Central memory CD8-positive, alpha-beta T cell (primary cell): ENCODE measurements at places on chromosomes 16 and 17.

DNA sequence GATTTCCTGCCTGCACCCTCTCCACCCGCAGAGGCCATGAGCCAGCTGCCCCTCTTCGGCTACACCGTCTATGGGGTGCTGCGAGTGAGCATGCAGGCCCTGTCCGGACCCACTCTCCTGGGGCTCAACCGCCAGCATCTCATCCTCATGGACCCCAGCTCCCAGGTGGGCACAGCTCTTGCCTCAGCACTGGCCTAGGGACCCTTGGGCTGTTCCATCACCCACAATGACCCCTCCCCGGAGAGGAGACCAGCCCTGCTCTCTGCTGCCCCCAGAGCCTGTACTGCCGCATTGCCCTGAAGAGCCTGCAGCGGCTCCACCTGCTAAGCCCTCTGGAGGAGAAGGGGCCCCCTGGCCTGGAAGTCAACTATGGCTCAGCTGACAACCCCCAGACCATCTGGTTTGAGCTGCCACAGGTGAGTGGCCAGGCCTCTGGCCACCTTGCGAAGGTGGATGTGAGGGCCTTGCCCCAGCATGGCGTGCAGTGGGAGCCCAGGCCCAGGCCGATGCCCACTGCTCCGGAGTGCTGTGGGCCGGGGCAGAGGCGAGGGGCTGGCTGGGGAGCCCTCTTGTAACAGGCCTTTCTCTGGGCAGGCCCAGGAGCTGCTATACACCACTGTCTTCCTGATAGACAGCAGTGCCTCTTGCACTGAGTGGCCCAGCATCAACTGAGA lies 7.3 kb upstream of the SMIM5 start:
- H3K4me3 ChIP-seq = no peak overlapping the region
- no peaks in the 10 kb centered on the region for H3K27me3 ChIP-seq
- peaks cover 6% of the 10 kb centered on the region for H3K4me1 ChIP-seq
- no peak overlapping the region for H3K27ac ChIP-seq
- H3K36me3 ChIP-seq = peaks cover 2% of the 10 kb centered on the region

GRCh38 chr16:66081775-66082366 lies 284.6 kb upstream of the CDH5 start:
- DNase-seq = no peak
- peaks cover 1% of the 10 kb centered on the region for H3K36me3 ChIP-seq
- H3K4me3 ChIP-seq = no peak overlapping the region
- no peak overlapping the region for H3K27ac ChIP-seq
- H3K27me3 ChIP-seq = peaks cover 22% of the 10 kb centered on the region

DNA sequence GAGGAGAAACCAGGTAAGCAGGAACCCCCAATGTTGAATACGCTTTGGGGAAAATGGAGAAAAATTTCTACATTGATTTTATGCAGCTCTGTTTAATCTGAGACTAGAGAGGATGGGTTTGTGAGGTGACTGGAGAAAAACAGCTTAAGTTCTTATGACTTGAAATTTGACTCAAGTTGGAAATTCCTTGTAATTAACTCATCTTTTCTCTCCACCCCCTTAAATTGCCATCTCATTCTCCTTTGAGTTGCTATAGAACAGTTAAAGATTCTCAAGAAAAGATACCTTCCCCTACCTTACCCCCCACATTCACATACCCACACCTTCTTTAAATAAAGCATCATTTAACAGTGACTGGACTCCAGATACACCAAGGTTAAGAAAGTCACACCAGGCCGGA lies 24.2 kb downstream of the ZNRF1 start:
- peaks cover 10% of the 10 kb centered on the region for H3K27me3 ChIP-seq
- H3K4me3 ChIP-seq = no peak overlapping the region
- no peak overlapping the region for H3K27ac ChIP-seq
- peaks cover 1% of the 10 kb centered on the region for H3K36me3 ChIP-seq
- DNase-seq = no peak

DNA sequence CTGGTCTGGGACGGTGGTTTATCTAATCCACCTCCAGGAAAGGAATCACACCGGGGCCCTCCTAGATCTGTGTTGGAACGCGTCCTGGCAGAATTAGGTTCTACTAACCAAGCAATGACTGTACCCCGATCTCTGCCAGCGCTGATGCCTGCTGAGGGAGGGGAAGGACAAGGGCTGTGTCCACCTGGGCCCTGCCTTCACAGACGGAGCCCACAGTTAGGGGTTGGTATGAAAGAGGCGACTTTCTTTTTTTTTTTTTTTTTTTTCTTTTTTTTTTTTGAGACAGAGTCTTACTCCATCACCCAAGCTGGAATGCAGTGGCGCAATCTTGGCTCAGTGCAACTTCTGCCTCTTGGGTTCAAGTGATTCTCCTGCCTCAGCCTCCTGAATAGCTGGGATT lies 9.9 kb upstream of the KRT19 start:
- no peak for DNase-seq
- H3K27me3 ChIP-seq = peaks cover 43% of the 10 kb centered on the region
- no peak overlapping the region for H3K27ac ChIP-seq
- no peaks in the 10 kb centered on the region for H3K36me3 ChIP-seq
- H3K4me1 ChIP-seq = no peaks in the 10 kb centered on the region

GRCh38 chr17:56785997-56786680 lies 47.6 kb downstream of the C17orf67 start:
- H3K4me3 ChIP-seq = no peak overlapping the region
- peaks cover 10% of the 10 kb centered on the region for H3K27me3 ChIP-seq
- no peak overlapping the region for H3K27ac ChIP-seq
- peaks cover 8% of the 10 kb centered on the region for H3K4me1 ChIP-seq

DNA sequence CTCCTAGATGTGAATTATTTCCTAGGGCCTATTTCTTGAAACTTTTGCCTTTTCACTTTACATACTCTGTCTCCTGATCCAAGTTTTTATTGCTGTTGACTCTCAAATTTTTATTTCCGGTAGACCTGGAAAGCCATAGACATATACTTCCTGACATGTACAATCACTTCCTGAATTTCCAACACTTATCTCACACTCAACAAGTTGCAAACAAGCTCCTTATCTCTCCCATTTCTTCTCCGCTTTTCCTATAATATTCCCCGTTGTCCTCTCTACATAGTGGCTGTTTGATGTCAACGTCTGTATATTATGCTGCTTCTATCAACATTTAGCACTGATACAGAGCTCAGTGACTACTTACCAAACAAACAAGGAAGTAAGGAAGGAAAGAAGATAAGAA lies 59.3 kb downstream of the IKZF3 start:
- peaks cover 47% of the 10 kb centered on the region for H3K4me1 ChIP-seq
- H3K27me3 ChIP-seq = no peaks in the 10 kb centered on the region
- peaks cover 18% of the 10 kb centered on the region for H3K36me3 ChIP-seq

DNA sequence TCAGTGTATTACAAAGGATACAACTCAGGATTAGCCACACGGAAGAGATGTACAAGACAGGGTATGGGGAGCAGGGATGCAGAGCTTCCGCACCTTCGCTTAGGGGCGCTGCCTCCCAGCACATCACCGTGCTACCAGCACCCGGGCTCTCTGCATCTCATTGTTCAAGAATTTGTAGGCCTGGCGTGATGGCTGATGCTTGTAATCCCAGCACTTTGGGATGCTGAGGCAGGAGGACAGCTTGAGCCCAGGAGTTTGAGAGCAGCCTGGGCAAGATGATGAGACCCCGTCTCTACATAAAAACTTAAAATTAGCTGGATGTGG lies 43.2 kb downstream of the RAB11FIP4 start:
- peaks cover 16% of the 10 kb centered on the region for H3K27me3 ChIP-seq
- no peak for DNase-seq
- no peak overlapping the region for H3K27ac ChIP-seq

DNA sequence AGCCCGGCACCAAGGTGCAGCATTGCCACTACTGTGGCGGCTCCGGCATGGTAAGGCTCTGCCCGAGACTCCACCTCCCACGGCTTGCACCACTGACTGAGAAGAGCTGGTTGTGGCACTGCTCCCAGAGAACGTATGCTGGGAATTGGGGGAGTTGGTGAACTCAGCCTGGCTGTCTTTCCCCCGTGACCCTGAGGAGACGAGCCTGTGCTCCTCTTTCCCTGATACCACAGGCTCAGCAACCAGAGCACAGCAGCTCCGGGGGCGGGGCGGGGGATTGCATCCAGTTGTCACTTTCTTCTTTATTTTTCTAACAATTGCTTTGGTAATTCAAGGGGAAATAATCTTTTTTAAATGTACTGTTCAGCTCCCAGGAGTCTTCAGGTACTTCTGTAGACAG lies 16.7 kb downstream of the DNAJA3 start:
- H3K27ac ChIP-seq = no peak overlapping the region
- H3K4me1 ChIP-seq = no peaks in the 10 kb centered on the region
- DNase-seq = no peak
- H3K4me3 ChIP-seq = no peak overlapping the region
- no peaks in the 10 kb centered on the region for H3K27me3 ChIP-seq

DNA sequence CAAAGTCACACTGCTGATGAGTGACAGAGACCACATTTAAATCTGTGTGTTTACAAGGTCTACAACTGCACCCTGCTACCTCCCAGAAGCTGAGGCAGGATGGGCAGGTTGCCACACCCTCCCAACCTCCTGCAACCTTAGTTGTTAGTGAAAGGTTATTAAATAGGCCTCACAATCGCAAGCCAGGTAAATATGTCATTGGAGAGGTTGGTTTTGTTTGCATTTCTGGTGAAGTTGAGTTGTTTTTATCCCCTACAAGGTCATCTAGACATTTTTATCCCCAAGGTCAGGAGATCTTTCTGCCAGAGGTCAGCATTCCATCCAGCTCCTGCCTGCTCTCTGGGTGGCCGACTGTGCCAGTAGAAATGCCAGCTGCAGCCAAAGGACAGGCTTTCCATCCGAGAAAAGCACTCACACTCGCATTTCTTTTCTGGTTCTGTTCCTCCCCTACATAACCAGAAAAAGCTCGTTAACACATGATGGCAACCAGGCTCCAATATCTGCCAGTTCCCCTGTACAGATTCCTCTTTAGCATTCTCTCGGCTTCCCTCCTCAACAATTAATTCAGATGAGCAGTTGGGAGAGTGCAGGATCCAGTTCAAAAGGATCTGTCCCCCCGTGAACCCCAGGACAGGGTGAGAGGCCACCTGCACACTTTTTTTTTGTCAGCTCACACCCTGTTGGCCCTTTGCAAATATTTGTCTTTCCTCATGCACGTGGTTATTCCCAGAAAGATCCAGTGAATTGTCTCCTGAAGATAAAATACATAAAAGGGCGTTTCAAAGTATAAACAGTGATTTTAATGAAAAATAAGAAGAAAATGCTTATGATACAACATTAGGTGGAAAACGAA lies 562.8 kb downstream of the MAF start:
- DNase-seq = no peak
- no peak overlapping the region for H3K4me3 ChIP-seq
- no peak overlapping the region for H3K27ac ChIP-seq
- peaks cover 9% of the 10 kb centered on the region for H3K4me1 ChIP-seq
- no peaks in the 10 kb centered on the region for H3K36me3 ChIP-seq

DNA sequence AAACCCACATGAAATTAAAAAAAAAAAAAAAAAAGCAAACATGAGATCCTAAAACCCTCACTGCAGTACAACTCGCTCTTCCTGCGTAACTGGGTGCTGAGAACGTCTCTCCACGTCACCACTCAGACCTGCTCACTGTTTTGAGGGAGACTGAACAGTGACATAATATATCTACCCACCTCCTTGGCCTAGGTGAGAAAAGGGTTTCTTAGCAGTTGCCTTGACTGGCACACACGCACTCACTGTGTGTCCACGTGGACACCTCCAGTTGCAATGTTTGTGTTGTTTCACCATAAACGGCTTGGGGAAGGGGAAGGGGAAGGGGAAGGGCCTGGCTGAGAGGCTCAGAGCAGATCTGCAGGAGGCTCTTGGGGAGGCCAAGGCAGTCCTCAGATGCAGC lies 32.0 kb downstream of the FANCA start:
- peak overlapping the region; percentile 97 for H3K27ac ChIP-seq
- no peak for DNase-seq
- peaks cover 29% of the 10 kb centered on the region for H3K4me1 ChIP-seq
- H3K36me3 ChIP-seq = peaks cover 17% of the 10 kb centered on the region
- no peaks in the 10 kb centered on the region for H3K27me3 ChIP-seq
- H3K4me3 ChIP-seq = peak overlapping the region; percentile 65

DNA sequence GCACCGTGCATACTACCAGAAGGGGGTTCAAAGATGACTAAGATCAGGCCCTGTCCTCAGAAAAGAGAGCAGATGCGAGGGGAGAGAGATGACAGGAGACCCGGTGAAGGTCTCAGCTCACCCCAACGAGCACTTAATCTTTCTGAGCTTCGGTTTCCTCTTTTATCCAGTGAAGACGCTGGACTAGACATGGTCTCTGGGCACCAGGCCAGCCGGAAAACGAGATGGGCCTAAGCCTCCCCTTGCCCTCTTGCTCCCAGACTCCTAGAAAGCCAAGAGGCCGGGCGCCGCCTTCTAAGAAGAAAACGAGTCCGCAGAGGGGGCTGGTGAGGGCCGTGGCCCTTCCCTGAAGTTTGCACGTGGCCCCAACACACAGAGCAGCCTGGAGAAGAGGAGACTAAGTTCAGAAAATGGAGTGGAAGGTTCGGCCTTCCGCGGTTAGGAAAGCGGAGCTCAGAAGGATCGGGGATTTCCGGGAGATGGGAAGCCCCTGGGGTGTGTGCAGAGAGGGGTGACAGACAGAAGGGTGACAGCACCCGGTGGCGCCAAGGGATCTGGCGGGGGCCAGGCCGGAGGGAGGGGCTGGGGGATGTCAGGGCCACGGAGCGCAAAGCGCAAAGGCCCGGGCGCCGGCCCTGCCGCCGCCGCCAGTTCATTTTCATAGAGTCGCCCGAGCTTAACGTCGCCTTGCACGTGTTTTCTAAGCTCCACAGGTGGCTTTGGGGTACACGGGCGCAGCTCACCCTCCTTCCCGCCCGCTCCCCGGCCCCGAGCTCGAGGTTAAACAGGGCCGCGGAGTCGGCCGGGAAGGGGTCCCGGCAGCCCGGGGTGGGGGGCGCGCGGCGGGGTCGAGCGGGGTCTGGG lies 42.1 kb upstream of the BHLHA9 start:
- DNase-seq = no peak
- H3K36me3 ChIP-seq = peaks cover 7% of the 10 kb centered on the region
- peak overlapping the region; percentile 86 for H3K27ac ChIP-seq
- peaks cover 23% of the 10 kb centered on the region for H3K4me1 ChIP-seq

GRCh38 chr16:1772362-1772907 lies at the start of gene EME2:
Gene EME2 (plus strand): TSS chr16:1772810. CDS start chr16:1773228, 418 bp downstream.
- H3K27ac ChIP-seq = peak within 1 kb of the TSS; percentile 94
- H3K36me3 ChIP-seq = peaks cover 30% of the 10 kb centered on the region
- peak within 1 kb of the TSS; percentile 99 for H3K4me3 ChIP-seq
- DNase-seq = no peak
- no peaks in the 10 kb centered on the region for H3K27me3 ChIP-seq

GRCh38 chr16:89412811-89413210 lies 77.5 kb downstream of the ANKRD11 start:
- H3K27me3 ChIP-seq = no peaks in the 10 kb centered on the region
- no peak for DNase-seq
- peak overlapping the region; percentile 18 for H3K4me3 ChIP-seq
- peaks cover 25% of the 10 kb centered on the region for H3K36me3 ChIP-seq

- no peak overlapping the region for H3K4me3 ChIP-seq
- H3K36me3 ChIP-seq = no peaks in the 10 kb centered on the region
- DNase-seq = no peak
- no peak overlapping the region for H3K27ac ChIP-seq
- H3K27me3 ChIP-seq = no peaks in the 10 kb centered on the region
Observed at GRCh38 chr17:76820039-76820438, 48.2 kb upstream of the MGAT5B start.

DNA sequence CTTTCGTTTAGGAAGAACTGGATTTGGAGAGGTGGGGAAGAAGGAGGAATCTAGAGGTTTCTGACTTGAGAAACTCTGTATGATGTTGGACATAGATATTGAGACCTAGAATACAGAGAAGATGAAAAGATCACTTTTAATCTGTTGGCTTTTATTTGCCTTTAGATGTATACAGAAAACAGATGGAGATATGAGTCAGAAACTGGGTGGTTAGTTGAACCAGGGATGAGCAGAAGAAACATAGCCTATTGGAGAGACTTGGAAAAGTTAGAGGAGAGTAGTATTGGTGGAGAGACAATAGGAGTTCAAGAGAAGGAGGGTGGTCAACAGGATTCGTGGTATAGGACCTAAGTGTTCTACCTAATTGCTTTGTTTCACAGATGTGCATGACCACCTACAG lies 5.1 kb downstream of the PHAF1 start:
- no peak overlapping the region for H3K4me3 ChIP-seq
- peak overlapping the region; percentile 6 for H3K27ac ChIP-seq
- no peak for DNase-seq
